ENCODE measurements at places on chromosomes 1 and 21. TPM values are rescaled to one million over a fixed set of nuclear protein-coding genes. Genes with fewer than 3 reads are reported as not detected.

- no peak for DNase-seq
Measured at GRCh38 chr21:24428591-24429199, 1178.6 kb downstream of the MRPL39 start.

BCL2L15 gene
- total RNA-seq: 2.5 TPM

ROR1 gene
- total RNA-seq: 5.0 TPM

DNA sequence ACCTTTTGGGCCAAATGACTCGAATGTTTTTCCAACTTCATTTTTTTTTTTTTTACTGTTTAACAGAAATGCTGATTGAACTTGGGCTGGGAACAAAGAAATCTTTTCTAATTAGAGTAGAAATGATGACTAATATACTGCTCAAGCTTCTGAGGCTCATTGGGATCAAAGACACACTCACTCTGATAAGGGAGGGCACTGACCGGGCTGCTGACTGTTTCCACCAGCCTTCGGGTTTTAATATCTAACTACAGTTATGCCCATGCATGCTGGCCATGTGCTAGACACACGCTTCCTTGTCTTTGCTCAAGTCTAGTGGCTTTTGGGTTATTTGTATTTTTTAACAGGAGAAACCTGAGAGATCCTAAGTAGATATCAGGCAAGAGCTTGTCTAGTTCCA, 16.8 kb downstream of the ZBTB18 start:
- DNase-seq: no peak

DNA sequence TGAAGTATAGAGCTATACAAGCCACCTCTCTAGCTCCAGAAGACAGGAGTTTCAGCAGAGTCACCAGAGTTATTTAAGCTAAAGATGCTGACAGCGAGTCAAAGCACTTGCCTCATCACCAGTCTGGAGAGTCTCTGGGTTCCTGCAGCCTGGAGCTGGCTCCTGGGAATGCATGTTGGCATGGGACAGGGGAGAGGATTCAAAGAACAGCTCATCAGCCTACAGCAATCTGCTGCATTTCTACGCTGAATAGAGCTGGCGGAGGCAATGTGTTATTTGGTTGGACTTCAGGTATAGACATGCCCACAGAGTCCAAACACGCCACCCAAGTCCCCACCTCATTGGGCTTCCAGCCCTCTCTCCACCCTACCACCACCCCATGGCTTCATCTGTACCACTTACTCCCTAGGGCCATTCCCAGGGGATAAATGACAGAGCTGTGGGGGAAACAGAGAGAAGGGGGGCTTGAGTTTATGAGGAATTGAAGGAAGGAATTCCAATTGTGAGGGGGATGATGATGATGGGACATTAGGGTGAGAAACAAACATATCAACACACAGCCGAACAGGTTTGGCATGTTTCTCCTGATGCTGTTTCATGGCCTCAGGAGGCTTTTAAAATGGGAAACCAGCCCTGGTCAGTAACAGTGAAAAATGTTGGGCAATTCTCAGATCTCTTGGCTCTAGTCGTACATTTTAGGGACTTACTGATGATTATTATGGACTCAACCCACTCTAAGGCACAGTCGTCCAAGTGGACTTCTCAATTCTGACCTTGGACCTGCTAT, 58.4 kb downstream of the PLEKHA6 start:
- peak; percentile 73 for DNase-seq

- no peak for DNase-seq
Measured at GRCh38 chr1:157404063-157404501, 148.2 kb downstream of the FCRL5 start.

GRCh38 chr1:67053535-67053784, 488 bp downstream of the SLC35D1 start:
- peak; percentile 67 for DNase-seq

GRCh38 chr1:47809301-47810084, 187.7 kb downstream of the TRABD2B start:
- DNase-seq: no peak

DNA sequence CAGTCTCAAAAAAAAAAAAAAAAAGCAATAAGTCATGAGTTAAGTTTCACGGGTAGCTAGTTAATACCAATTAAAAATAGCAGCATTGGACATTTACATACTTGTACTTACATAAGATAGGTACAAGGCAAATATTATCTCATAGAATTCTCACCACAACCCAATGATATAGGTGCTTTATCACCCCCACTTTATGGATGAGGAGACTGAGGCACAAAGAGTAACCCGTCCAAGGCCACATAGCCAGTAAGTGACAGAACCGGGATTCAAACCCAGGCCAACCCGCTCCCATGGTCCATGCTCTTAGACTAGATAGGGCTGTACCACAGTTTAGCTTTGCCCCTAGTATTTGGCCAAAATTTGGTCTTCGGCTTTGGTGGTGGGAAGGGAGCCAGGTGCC, 132.5 kb upstream of the SLC45A1 start:
- DNase-seq: no peak

- DNase-seq: no peak
Measured at GRCh38 chr1:244289991-244290785, 161.5 kb downstream of the ADSS2 start.

CFHR1 gene
- not detected for total RNA-seq

PTPN7 gene
- 3.0 TPM for total RNA-seq

DNA sequence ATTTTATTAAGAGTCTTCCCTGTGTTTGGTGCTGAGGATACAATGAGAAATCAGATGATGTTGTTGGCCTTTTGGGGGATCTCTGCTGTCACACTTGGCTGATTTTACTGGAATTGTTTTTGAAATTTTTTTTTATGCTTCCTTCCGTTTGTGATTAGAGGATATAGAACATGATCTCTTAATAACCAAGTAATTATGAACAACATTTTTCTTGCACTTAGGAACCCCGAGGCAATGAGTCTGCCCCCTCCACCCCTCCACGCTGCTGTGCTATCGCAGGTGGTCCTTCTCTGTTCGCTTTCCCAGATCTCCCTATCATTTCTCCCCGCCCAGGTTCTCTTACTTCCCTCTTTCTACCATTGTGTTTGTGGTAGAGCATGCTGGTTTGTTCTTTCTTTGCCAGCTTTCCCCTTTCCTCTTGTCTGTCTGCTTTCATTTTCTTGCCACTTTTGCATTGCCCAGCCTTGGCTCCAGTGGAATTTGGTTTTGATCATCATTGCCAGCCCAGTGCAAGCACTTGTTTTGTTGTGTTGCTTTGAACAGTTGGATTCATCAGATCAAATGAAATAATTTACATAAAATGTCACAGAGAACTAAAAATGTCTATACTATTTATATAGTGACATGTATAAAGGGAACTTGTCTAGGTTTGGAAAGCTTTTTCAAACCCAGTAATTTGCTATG, 73.1 kb upstream of the SCCPDH start:
- no peak for DNase-seq

GRCh38 chr1:3831689-3832088, 25.3 kb downstream of the CEP104 start:
- DNase-seq: no peak

- DNase-seq: peak; percentile 38
Measured at GRCh38 chr1:187928288-187928687, 1099.5 kb downstream of the PLA2G4A start.

GRCh38 chr1:206470692-206471414, 577 bp downstream of the IKBKE start:
- no peak for DNase-seq

DNA sequence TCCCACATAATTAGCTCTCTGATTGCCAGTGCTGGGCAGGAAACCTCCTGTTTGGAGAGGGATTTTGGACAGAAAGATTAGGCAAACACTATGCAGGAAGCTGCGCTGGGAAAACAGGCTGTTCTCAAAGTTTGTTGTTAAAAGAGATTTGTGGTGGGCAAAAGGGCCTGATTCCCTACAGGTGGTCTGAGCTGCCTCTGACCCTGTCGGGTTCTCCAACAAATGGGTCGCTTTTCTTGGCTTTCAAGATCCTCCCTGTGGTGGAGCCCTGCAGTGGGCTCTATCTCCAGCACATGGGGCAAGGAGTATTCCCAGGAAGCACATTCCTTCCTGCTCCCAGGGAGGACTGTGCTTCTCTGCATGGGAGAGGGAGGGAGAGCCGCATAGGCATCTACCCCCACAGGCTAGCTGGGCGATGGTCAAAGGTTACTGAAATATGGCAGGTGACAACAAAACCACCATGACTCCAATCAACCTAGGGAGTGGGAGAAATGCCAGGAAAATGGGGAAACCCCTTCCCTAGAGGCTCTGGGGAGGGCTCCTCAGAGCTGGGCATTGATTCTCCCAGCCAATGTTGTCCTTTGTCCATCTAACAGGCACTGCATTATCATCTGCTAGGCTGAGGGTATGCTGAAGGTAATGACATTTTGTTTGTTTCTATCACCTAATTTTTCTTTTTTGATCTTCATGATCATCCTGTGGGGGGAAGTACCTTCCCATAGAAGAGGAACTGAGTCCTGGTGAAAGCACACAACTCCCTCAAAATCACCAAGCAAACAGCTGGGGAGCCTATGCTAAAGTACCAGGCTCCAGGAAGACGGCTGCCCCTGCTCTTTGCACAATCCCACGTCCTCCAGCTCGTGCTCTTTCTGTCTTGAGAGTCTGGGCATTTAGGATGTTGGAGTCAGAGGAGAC, 85.3 kb downstream of the PLXNA2 start:
- DNase-seq: no peak
